ENCODE measurements at places on chromosomes 4 and X.

DNA sequence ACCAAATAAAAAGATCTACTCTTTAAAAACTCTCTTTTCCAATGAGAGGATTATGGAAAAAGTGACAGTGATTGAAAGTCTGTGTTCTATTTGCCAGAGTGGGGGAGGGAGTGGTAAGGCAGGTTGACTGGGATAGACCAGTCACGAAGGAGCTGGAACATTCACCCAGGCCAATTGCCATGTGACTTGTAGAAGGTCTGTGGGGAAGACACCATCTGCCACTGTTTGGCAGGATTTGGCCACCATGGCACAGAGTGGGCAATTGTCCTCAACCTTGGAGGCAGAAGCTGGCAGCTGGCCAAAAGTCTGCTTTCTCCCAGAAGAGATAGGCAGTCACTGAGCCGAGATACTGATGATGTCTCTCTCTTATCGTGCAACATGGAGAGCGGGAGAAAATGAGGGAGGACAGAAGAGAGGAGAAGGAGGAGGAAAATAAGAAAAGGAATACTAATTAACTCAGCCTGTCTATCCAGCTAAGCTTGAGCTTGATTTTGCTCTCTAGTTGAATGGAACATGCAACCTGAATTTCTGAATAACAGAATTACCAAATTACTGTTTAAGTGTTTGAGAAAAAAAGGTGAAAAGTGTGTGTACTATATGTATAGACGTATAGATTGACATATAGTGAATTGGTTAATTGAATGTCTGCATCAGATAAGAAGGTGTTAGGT lies 267.1 kb downstream of the ARHGAP24 start:
- no peak for DNase-seq

- DNase-seq, result no peak
These were observed 328.8 kb upstream of the NWD2 start for GRCh38 chr4:36915717-36916116.

GRCh38 chrX:55794405-55794804 lies 76.9 kb downstream of the RRAGB start:
- DNase-seq, result no peak

GRCh38 chr4:15234116-15234855 lies 193.5 kb upstream of the C1QTNF7 start:
- DNase-seq, result no peak

- no peak for DNase-seq
These were observed 89.2 kb downstream of the GATB start for GRCh38 chr4:151671541-151672059.

- no peak for DNase-seq
These were observed 31.6 kb downstream of the ARL9 start for GRCh38 chr4:56537147-56537546.

Data from NT2/D1 (cell line).